Progenitor cell of endocrine pancreas (in vitro differentiated cells): ENCODE measurements at places on chromosomes 5 and 9. TPM values are rescaled to one million over a fixed set of nuclear protein-coding genes. Genes with fewer than 3 reads are reported as not detected.
A peak's percentile ranks its signal among the peaks of the same experiment; 100 is the strongest.

DNA sequence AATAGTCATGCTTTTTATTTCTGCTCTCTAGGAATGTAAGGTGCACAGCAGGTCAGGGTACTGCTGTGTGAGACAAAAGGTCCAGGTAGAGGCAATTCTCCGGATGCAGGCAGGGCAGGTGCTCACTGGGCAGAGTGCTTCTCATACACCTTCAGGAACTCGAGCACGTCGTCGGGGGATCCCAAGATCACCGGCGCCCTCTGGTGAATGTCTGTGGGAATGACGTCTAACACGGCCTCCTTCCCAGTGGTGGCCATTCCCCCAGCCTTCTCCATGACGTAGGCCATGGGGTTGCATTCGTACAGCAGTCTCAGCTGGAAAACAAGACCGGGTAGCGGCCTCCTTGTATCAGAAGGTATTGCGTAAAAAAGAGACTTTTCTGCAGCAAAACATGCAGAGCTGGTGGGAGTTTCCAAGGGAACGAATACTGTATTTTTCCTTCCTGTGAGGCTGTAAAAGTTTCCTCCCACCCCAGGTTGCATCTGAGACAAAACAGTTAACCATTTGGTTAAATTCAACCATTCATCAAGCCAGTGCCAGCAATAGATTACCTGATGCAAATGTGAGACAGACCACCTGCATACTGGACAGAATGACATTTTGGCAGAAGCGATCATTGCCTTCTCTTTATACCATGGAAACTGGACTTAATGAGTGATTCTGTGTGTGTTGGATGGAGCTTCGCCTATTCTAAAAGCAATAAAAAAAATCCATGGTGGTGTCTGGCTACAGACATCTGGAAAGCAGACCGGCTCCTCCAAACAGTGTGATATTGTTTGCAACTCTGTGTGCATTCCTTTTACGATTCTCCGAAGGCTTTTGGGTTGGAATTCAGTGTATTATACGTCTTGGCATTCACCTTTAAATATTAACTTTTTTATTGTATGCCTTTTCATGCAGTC is 9.9 kb upstream of the FBP2 start:
- H3K4me3 ChIP-seq: no peak overlapping the region
- no peak overlapping the region for H3K27ac ChIP-seq
- DNase-seq: peak; percentile 75
- peaks cover 43% of the 10 kb centered on the region for H3K4me1 ChIP-seq

Gene ADAMTS19
- 32.6 and 33.7 TPM in 2 replicates for total RNA-seq

Gene DNAJB5
- 12.4 and 15.4 TPM in 2 replicates for total RNA-seq

- DNase-seq: no peak
- no peaks in the 10 kb centered on the region for H3K27me3 ChIP-seq
- H3K27ac ChIP-seq: no peak overlapping the region
- H3K36me3 ChIP-seq: no peaks in the 10 kb centered on the region
- H3K4me3 ChIP-seq: no peak overlapping the region
Observed at GRCh38 chr9:23319092-23319491, 506.9 kb downstream of the ELAVL2 start.

GRCh38 chr9:32930486-32930885 is 70.9 kb downstream of the APTX start:
- H3K27ac ChIP-seq: no peak overlapping the region
- no peak for DNase-seq
- H3K4me1 ChIP-seq: no peaks in the 10 kb centered on the region

- no peak for DNase-seq
- H3K4me3 ChIP-seq: no peak overlapping the region
- H3K4me1 ChIP-seq: peaks cover 2% of the 10 kb centered on the region
- no peaks in the 10 kb centered on the region for H3K27me3 ChIP-seq
- H3K36me3 ChIP-seq: no peaks in the 10 kb centered on the region
- no peak overlapping the region for H3K27ac ChIP-seq
Observed at GRCh38 chr5:67437905-67438845, 241.6 kb upstream of the CD180 start.
